Breast epithelium (tissue), 4 donors: ENCODE measurements at places on chromosomes 12 and 14. TPM values are rescaled to one million over a fixed set of nuclear protein-coding genes. Genes with fewer than 3 reads are reported as not detected.

DNA sequence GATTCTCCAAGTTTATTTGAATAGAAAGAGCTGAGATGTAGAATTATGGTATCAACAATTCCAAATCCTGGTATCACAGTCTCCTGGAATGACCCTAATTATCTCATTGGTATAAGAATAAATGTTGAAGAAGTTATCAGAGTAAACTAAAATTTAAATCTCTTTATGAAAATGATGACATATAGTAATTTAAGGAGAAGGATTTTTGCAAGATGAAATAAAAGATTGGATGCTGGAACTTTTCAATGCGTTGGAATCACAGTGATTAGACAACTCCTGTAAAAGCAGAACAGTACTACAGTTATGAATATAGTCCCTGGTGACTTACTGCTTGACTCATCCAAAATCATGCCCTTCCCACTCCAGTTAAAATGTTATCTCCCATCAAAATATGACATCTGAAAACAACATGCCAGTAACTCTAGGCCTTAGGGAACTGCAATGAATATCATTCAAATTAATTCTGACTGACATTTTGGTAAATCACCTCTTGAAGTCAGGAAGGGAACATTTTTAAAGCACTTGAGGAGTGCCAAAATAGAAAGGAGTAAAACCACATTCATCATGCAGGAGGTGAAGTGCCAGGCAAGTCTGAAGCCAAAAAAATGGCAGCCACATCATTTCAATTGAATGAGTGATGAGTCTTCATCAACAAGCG lies 197.8 kb upstream of the PRKD1 start:
- no peak for DNase-seq
- no peaks in the 10 kb centered on the region for H3K4me1 ChIP-seq
- no peaks in the 10 kb centered on the region for H3K36me3 ChIP-seq

GRCh38 chr12:40986001-40986400 lies 202.1 kb upstream of the PDZRN4 start:
- no peak for DNase-seq
- H3K27ac ChIP-seq = no peak overlapping the region
- H3K36me3 ChIP-seq = no peaks in the 10 kb centered on the region
- H3K4me1 ChIP-seq = no peaks in the 10 kb centered on the region

DNA sequence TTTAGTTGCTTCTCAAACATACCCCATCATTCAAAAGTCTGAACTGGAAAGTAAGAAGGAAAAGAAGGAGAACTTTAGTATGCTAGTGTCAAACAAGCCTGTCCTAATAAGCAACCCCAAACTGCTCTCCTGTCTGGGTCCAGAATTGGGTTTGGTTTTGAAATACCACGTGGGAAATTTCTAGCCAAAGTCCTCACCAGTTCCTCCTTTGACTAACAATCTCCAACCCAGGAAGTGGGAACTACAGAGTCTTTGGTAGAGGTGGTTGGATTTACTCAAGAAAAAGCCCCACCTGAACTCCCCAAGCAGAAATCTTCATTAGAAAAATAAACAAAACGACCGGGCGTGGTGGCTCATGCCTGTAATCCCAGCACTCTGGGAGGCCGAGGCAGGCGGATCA lies 17.4 kb upstream of the EIF4B start:
- H3K27me3 ChIP-seq = no peaks in the 10 kb centered on the region
- H3K4me1 ChIP-seq = no peaks in the 10 kb centered on the region
- H3K27ac ChIP-seq = no peak overlapping the region

GRCh38 chr12:128976120-128976738 lies 123.0 kb downstream of the GLT1D1 start:
- H3K36me3 ChIP-seq = no peaks in the 10 kb centered on the region
- no peak overlapping the region for H3K4me3 ChIP-seq
- no peaks in the 10 kb centered on the region for H3K27me3 ChIP-seq
- no peak overlapping the region for H3K27ac ChIP-seq

GRCh38 chr12:64187370-64187769 lies 34.7 kb downstream of the KICS2 start:
- no peak overlapping the region for H3K27ac ChIP-seq
- no peaks in the 10 kb centered on the region for H3K27me3 ChIP-seq
- no peaks in the 10 kb centered on the region for H3K4me1 ChIP-seq
- no peaks in the 10 kb centered on the region for H3K36me3 ChIP-seq
- no peak for DNase-seq

DNA sequence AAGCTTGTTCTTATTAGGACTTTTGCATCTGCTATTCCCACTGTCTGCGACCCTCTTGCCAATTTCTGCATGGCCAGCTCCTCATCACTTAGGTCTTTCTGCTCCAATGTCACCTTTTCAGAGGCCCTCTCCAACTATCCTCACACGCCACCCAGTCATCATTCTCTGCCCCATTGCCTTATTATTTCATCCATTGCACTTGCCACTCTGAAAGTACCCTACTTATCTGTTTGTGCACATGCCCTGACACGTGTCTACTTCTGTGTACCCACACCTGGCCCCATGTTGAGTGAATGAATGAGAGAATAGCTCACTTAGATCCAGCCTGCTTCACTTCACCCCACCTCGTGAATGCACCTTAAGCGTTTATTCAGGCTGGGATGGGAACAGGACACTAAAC lies 218.7 kb upstream of the TBX3 start:
- no peaks in the 10 kb centered on the region for H3K36me3 ChIP-seq
- H3K4me1 ChIP-seq = no peaks in the 10 kb centered on the region
- DNase-seq = no peak
- H3K4me3 ChIP-seq = no peak overlapping the region

DNA sequence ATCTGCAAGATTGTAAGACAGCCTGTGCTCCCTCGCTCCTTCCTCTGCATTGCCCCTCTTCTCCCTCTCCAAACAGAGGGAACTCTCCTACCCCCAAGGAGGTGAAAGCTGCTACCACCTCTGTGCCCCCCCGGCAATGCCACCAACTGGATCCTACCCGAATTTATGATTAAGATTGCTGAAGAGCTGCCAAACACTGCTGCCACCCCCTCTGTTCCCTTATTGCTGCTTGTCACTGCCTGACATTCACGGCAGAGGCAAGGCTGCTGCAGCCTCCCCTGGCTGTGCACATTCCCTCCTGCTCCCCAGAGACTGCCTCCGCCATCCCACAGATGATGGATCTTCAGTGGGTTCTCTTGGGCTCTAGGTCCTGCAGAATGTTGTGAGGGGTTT lies 37.4 kb downstream of the DAD1 start:
- H3K4me3 ChIP-seq = no peak overlapping the region
- H3K27me3 ChIP-seq = no peaks in the 10 kb centered on the region
- no peak overlapping the region for H3K27ac ChIP-seq
- peaks cover 4% of the 10 kb centered on the region for H3K4me1 ChIP-seq
- H3K36me3 ChIP-seq = no peaks in the 10 kb centered on the region
- DNase-seq = no peak

GRCh38 chr12:132477703-132478432 lies 12.1 kb upstream of the FBRSL1 start:
- H3K27ac ChIP-seq = no peak overlapping the region
- H3K27me3 ChIP-seq = no peaks in the 10 kb centered on the region
- no peak for DNase-seq
- H3K4me1 ChIP-seq = no peaks in the 10 kb centered on the region
- H3K4me3 ChIP-seq = no peak overlapping the region
- no peaks in the 10 kb centered on the region for H3K36me3 ChIP-seq

DNA sequence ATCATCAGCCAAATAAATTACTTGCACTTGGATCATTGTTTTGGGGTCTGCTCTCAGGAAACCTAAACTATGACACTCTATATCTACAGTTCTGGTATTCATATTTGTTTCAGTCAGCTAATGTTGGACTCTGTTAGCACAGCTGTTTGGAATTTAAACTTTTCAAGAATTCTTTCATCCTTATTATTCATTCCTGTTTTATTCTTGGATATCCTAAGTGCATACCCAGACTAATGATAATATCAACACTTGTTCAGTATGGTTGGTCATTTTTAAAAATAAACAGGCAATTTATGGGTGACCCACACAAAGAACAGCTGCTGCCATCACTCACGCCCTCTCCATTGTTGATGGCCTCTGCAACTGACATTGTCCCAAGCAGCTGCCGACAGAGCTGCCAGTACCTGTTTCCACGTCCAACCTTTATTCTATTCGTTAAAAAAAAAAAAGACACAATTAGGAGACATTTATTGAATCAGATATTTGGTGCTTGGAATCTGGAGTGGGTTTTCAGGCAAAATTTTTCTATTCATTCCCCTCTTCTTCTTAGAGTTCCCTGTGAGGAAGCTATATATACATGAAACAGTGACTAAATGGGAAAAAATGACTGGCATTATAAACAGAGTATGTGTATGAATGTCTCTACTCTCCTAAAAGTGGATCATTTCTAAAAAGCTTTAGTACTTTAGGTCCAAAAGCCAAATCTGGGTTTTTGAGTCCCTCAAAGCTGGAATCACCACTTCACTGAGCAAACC lies 252.1 kb upstream of the NAV3 start:
- H3K27ac ChIP-seq = no peak overlapping the region
- no peak for DNase-seq
- H3K36me3 ChIP-seq = no peaks in the 10 kb centered on the region
- H3K4me3 ChIP-seq = no peak overlapping the region

- H3K27me3 ChIP-seq = no peaks in the 10 kb centered on the region
- no peaks in the 10 kb centered on the region for H3K36me3 ChIP-seq
- H3K4me1 ChIP-seq = no peaks in the 10 kb centered on the region
- DNase-seq = no peak
- no peak overlapping the region for H3K27ac ChIP-seq
- H3K4me3 ChIP-seq = no peak overlapping the region
Measured at GRCh38 chr14:53316504-53316903, 163.4 kb upstream of the DDHD1 start.

DNA sequence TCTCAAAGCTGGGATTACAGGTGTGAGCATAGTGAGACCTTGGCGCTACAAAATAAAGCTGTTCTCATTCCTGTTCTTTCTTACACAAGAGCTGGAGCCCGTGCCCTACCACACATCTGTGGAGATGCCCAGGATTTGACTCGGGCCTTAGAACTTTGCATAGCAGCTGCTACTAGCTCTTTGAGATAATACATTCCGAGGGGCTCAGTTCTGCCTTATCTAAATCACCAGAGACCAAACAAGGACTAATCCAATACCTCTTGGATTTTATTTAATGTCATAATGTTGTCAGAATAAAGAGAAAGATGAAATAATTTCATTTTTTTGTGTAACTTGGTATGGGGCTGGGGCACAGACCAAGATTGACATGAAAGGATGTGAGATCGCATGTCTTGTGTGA lies 7.6 kb downstream of the PNP start:
- H3K27ac ChIP-seq = peak overlapping the region; percentile 45
- DNase-seq = no peak
- no peaks in the 10 kb centered on the region for H3K36me3 ChIP-seq
- no peaks in the 10 kb centered on the region for H3K27me3 ChIP-seq

The SERPINA4 gene
- total RNA-seq = not detected

The TESPA1 gene
- total RNA-seq = 1.3 TPM

The PPP1R13B gene
- total RNA-seq = 21.8 TPM

The BDKRB1 gene
- total RNA-seq = not detected
